Stimulated activated CD4-positive, alpha-beta T cell treated with anti-CD3 and anti-CD28 coated beads, Interleukin-2, amount 100 ng/mL, for 4 hours (primary cell): ENCODE measurements at places on chromosomes 5 and 9.

- DNase-seq, result no peak
These were observed 19.7 kb upstream of the GAS1 start for GRCh38 chr9:86966852-86967511.

DNA sequence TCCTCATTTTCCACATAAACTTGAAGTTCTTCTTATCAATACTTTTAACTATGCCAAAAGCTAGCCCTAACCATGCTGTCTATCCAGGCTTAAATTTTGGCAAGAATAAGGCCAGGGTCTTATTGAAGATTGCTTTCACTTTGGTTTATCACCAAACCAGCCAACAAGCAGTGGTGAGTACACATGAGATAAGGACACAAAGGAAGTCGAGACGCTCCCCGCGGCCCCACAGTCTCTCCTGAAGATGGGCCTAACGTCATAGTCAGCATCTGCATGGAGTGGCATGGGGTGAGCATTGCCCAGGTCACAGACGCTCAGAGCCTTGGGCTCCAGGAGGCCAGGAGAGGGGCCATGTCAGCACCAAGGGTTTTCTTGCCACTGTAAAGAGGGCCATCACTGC is 80.3 kb downstream of the ATPSCKMT start:
- no peak for DNase-seq

GRCh38 chr5:128304791-128305190 is 221.2 kb downstream of the SLC12A2 start:
- no peak for DNase-seq

DNA sequence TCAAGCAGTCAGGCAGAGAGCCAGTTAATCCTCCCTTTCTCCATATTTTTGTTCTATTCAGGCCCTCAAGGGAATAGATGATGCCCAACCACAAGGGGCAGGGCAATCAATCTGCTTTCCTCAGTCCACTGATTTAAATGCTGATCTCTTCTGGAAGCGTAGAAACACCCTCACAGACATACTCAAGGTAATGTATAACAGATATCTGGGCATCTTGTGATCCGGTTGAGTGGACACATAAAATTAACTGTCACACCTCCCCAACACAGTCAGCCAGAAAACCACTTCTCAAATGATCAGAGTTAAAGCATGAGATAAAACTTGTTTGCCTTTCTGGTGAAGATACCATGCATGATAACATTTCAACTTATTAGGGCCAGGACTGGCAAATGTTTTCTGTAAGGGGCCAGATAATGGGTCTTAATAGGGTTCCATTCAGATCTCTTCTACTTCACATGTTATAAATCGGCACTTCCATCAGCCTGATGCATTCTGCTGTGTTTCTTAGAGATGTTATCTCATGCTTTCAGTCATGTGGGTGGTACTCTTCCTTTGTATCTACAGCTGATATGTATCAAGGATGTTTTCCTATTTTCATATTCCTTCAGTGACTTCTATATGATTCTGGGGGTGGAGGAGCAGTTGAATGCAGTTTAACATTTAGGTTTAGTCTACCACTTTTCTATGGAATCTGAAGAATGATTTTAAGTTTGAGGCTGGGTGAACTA is 58.9 kb upstream of the CNTLN start:
- DNase-seq, result no peak

DNA sequence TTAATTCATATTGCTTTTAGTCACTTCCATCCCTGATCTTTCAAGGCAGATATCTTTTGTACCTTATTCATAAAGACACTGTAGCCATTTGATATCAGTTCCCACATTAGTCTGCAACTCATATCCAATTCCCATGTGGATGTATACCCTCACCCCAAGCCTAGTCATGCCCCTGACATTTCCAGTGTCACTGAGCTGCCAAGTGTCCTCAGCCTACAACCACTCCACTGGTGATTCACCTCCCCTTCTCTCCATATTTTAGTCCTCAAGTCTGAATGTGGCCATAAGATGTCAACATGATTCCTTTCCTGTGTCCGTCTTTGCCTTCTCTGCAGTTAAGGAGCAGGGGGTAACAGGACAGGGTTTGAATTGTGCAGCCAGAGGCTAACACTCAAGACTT is 346.9 kb downstream of the RAB3C start:
- DNase-seq, result no peak

- no peak for DNase-seq
These were observed 202.8 kb downstream of the MLLT3 start for GRCh38 chr9:20419533-20419932.

DNA sequence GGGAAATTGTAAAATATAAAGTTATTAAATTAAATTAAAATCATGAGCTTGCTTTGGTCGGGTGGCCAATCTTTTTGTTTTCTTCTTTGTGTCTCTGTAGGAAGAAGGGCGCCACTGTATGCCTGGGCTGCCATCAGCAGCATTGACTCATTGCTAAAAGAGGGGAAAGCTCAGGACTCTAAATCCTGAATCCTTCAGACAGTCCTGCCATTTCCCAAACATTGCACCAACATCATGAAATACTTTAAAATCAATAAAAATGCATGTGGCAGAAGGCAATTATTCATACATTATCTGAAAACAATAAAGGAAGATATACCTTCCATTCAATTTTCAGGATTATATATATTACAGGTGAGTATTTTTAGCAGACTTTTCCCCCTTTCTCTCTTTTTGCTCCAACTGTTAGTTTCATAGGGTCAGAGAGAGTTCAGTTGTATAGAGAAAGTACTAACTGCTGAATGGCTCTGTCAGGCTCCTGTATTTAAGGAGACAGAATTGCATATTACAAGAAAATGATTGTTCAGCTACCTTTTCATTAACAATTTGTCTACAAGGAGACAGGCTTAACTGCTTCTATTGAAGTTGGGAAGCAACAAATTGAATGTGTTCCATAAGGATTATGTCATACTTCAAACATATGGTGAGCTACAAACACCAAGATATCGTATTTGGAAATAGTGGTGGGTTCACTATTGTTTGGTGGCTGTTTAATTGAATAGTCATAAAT is 95.7 kb downstream of the ATPSCKMT start:
- no peak for DNase-seq

GRCh38 chr5:139946006-139946405 is 97.1 kb downstream of the NRG2 start:
- no peak for DNase-seq

- no peak for DNase-seq
These were observed 285.5 kb upstream of the SMARCA2 start for GRCh38 chr9:1729631-1730030.

DNA sequence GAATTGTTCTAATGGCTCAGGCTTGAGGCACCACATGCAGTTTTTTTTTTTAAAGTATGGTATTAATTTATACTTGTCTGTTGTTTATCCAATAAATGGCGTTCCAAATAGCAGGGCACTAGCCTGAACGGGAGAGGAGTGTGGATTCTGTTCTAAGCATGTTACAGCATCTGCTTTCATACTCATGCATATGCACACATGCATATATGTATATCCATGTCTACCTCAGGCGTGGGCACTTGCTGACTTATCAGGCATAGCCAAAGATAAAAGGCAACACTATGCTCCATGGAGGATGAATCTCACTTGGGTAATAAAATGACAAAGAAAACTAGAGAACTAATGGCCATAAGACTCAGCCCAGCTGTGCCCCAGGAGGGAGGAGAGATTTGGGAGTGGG is 393.8 kb downstream of the GADD45G start:
- no peak for DNase-seq

GRCh38 chr5:126514131-126514557 is 80.9 kb downstream of the ALDH7A1 start:
- no peak for DNase-seq

- no peak for DNase-seq
These were observed 181.4 kb downstream of the GAS1 start for GRCh38 chr9:86765746-86766430.

GRCh38 chr9:136119061-136119882 is 597 bp upstream of the TMEM250 start:
- DNase-seq, result no peak

DNA sequence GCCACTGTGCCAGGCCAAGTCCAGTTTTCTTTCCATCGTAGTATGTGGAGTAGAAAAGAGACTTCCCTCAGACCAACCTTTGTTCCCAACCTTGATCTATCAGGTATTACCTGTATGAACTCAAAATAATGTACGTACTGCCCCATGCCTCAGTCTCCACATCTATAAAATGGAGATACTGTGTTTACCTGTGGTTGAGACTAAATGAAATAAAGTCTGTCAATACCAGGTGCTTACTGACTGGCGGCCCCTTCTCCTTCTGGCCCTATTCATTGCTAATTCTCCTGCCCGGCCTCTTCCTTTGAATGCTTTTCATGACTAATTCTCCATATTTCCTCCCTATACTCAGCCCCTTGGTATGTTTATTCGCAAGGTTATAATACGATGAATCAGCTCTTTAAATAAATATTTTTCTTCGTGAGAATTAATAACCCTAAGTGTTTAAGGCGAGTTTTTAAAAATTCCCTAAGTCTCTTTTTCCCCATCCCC is 89.6 kb upstream of the BASP1 start:
- no peak for DNase-seq

- DNase-seq, result no peak
These were observed 2.8 kb downstream of the GALNT12 start for GRCh38 chr9:98810102-98810842.

GRCh38 chr5:96350678-96351077 is 82.4 kb downstream of the PCSK1 start:
- no peak for DNase-seq

DNA sequence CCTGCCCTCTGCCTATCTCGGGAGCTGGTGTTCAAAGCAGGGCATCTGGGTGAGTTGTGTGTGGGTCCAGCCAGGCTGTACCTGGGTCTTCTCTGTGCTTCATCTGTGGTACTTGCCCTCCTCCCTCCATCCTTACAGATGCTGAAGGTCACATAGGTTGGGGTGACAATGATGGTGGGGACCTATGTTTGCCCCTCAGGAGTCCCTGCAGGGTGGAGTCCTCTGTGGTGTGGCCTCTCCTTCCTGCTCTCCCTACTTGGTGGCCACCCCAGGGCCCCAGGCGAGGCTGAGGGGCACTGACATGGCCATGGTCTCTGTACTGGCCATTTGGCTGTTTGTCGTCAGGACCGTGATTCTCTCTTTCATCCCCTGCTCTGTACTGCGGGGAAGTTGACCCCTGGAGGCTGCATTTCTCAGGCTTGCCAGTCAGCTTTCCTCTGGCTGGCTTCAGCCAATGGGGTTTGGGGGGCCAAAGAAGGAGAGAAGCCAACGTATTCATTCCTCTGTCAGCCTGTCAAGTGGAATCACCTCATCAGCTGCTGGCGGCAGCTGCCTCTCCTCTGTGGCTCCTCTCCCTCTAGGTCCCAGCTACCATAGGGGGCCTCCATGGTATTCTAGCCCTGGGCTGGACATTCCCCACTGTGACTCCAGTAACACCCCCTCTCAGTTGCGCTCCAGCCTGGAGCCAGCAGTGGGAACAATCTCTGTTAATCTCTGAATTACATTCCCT is 4.6 kb downstream of the DCANP1 start:
- DNase-seq, result no peak

DNA sequence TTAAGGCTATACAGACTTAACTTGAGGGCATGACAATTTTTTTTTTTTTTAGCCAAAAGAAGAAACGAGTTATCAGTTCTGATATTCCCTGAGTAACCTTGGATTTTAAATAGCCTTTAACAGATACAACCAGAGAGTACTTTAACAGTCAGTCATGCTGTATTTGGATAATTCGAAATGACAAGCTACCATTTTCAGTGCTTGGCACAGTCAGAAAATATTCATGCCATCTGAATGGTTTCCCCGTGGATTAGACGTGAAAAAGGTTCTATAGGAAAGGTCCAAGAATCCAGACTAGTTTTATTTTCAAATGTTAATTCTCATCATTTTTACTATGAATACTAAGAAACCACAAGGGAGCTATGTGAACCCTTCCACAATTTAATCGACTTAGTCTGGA is 165.7 kb downstream of the PAM start:
- DNase-seq, result no peak

DNA sequence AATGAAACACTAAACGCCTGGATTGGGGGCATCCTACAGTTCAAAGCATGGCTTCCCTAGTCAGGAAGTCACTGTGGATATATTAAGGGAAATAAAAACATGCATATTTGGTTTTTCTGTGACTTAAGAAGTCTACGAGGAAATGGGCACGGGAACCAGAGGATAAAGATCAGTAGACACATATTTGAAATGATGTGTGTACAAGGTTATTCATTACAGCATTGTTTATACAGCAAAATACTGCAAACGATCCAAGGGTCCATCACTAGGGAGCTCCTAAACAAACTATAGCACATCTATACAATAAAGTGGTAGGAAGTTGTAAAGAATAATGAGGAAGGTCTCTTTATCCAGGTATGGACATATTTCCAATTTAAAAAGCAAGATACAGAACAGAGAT is 71.8 kb downstream of the EFNA5 start:
- DNase-seq, result no peak

DNA sequence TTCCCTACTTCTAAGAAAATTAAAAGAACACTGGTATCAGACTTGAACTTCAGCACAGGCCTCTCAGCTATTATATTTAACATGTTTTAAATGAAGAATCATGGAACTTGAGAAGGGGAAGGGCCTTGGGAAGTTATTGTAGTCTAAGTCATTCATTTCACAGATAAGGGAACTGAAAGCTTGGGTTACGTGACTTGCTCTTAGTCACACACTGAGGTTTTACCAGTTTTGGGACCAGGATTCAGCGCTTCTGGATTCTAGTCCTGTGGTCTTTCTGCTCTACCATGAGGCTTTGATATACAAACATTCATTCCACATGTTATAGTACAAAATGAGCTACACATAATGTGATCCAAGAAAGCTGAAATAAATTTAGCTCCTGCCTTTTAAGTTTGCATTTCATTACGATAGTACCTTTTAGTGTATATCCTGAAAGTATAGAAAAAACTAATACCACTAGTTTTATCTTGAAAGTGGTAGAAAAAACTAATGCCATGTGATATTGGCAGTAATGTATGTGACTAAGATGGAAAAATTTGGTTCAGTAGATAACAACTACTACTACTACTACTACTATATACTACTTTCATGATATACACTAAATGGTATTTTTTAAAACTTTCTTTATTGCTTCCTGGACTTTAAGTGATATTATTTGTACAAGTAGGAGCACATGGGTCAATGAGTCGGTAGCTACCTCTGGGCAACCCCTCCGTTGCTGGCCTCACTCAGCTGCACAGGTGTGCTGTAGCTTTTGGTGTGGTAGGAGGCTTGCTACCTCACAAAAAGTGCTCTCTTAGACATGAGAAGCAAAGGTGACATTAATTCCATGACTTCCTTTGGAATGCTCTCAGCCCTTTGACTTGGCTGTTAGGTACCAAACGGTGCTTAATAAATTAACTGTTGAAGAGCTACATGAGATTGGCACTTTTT is 40.7 kb downstream of the F2RL2 start:
- DNase-seq, result no peak

DNA sequence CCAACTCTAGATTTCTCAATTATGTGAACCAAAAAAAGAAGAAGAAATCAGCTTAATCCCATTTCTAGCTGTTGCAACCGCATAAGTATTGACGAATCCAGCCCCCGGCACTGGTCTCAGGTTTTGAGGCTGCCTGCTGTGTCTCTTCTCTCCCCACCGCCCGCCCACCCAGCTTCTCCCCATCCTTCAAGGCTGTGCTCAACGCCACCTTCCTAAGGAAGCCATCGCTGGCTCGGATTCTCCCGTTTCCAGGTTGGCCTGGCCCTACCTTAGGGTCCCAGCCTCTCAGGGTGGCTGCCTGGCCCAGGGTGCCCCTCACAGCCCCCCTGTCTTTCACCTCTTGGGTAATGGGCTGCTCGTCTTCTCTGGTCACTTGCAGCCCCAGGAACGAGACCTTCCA is 77.8 kb downstream of the HRH2 start:
- no peak for DNase-seq

GRCh38 chr5:43008363-43009153 is 31.6 kb downstream of the ANXA2R start:
- peak; percentile 88 for DNase-seq

- DNase-seq, result no peak
These were observed 38.8 kb upstream of the COL5A1 start for GRCh38 chr9:134602547-134603362.

- no peak for DNase-seq
These were observed 471.7 kb upstream of the RORB start for GRCh38 chr9:74025402-74025925.
